ENCODE measurements at places on chromosomes 3 and 15. TPM values are rescaled to one million over a fixed set of nuclear protein-coding genes. Genes with fewer than 3 reads are reported as not detected.

SLC22A13 gene
- 0.10 TPM for polyA plus RNA-seq

CTXN2 gene
- polyA plus RNA-seq = not detected

EFL1 gene
- 15.1 TPM for polyA plus RNA-seq

CRTC3 gene
- polyA plus RNA-seq = 37.7 TPM

HHATL gene
- 3.0 TPM for polyA plus RNA-seq

LMCD1 gene
- 78.7 TPM for polyA plus RNA-seq

VEPH1 gene
- 49.6 TPM for polyA plus RNA-seq

GASK1A gene
- 5.2 TPM for polyA plus RNA-seq

GRCh38 chr3:105042586-105042985 lies 324.1 kb upstream of the ALCAM start:
- no peak for DNase-seq

DNA sequence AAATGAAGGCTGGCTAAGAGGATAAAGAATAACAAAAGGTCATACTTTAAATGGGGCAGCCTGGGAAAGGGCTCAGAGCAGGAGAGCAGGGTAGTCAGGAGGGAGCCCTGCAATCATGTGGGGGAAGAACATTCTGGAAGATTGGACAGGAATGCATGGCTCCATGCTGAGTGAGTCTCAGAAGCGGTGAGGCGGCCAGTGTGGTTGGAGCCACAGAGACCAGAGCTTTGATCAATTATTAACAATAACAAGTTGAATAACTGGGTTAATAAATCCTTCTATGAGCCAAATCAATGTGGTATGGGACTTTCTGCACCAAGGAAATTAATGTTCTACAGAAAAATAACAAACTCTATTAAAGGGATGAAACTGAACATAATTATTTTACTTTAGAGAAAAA lies 57.9 kb upstream of the DCUN1D1 start:
- no peak for DNase-seq

DNA sequence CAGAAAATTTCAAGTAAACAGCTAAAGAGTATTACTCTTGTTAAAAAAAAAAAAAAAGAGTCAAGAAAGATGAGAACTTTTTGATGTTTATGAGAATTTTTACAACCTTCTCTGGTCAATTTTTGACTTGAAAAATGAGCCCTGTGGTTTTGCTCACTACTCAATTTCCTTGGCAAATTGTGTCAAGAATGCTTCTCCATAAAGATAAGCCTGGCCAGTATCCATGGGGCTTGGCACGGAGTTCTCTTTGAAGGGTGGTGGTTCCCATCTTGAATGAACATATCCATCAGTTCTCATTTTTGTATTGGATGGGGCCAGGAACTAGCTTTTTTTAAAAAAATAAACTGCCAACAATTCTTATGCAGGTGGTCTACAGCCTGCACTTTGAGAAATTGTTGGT lies 179.9 kb downstream of the RYR3 start:
- no peak for DNase-seq

DNA sequence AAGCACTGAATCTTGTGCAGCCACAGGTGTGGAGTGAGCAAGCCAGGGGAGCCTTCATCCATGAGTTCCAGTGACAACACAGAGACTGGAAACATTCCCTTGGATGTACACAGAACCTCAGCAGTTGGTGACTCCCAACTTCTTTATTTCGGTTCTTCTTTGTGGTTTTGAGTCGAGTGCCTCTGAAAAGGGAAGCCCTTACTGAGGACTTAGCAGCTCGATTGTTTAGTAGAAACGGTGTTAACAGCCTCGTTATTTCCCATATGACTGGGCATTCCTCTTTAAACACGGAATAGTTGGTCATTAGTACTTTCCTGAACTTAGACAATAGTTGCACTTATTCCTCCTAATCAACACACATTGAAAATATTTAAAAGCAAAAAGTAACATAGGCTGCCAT lies 7.7 kb downstream of the SLCO3A1 start:
- DNase-seq = no peak

GRCh38 chr3:23465569-23465968 lies 262.4 kb downstream of the UBE2E2 start:
- no peak for DNase-seq

- DNase-seq = no peak
Observed at GRCh38 chr3:188867691-188868265, 304.0 kb upstream of the TPRG1 start.

- no peak for DNase-seq
Observed at GRCh38 chr3:30908456-30909037, 14.1 kb upstream of the GADL1 start.

GRCh38 chr3:171358181-171358880 lies 101.9 kb downstream of the TNIK start:
- DNase-seq = no peak

DNA sequence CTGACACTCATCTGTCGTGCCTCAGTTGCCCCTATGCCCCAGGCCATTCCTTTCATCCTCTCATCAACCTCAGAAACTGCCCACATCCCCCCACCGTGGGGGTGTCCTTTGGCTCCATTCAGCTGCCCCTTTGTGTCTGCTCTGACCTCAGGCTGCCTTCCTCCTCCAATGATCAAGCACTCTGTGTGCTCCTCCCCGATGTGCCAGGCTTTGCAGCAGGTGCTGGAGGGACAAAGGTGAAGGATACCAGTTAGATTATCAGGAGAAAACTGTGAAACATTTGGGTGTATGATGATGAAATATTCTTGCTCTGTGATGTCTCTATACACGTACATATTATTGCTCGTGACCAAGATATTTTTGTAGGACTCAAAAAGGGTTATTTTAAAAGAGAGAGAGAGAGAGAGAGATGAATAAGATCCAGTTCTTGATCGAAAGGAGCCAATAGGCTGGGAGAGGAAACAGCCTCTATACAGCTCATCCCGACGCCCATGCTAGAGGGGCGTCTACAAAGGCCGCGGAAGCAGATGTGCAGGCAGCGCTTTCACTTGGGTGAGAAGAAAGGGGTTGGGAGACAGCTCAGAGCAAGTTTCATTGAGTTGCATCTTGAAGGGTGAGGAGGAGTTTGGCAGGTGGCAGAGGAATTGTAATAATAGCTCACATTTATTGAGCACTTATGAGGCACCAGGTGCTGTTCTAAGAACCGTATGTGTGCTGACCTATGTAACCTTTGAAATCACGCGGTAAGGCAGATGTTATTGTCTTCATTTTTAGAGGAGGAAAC lies 28.3 kb upstream of the ADCY5 start:
- DNase-seq = no peak

GRCh38 chr15:94844198-94844537 lies 612.8 kb downstream of the MCTP2 start:
- no peak for DNase-seq

GRCh38 chr3:44072601-44073540 lies 168.8 kb upstream of the TOPAZ1 start:
- DNase-seq = no peak

GRCh38 chr3:149234671-149235245 lies 13.1 kb upstream of the CP start:
- DNase-seq = no peak

DNA sequence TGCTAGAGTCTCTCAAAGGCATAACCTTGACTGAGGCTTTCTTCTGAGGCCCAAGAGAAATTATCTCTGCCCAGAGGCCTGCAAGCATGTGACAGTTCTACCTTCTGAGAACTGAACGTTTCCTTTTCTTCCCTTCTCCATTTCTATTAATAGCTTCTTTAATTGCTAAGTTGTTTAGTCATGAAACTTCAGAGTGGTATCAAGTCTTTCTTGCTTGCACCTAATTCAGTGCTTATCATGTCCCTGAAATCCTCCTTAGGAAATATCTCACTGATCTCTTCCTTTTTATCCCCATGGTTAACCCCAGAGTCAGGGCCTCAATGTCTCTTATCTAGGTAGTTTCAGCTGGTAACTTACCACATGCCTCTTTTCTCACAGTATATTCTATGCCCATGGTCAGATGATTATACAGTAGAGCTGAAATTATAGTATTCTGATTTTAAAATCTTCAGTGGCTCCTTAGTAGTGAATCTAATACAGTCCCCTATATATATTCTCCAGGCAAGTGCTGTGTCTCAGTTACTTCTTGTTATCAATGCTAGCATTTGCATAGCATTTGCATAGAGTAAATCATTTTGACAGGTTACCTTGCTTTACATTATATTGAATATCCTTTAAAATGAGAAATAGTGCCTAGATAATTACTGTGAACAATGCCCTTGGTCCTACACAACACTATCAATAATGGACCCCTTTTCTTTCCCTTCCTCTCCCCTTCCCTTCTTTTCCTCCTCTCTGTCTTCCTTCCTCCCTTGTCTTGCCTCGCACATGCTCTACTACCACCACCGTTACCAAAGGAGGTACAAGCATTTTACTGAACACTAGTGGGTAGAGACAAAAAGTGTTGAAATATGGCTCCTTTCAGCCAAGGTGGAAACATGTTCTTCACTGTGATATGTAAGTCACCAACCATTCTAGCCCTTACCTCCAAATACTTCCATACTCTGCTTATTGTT lies 33.0 kb downstream of the KBTBD8 start:
- DNase-seq = no peak
